CD4-positive, alpha-beta T cell (primary cell): ENCODE measurements at places on chromosomes 2 and 18. TPM values are rescaled to one million over a fixed set of nuclear protein-coding genes. Genes with fewer than 3 reads are reported as not detected.

DNA sequence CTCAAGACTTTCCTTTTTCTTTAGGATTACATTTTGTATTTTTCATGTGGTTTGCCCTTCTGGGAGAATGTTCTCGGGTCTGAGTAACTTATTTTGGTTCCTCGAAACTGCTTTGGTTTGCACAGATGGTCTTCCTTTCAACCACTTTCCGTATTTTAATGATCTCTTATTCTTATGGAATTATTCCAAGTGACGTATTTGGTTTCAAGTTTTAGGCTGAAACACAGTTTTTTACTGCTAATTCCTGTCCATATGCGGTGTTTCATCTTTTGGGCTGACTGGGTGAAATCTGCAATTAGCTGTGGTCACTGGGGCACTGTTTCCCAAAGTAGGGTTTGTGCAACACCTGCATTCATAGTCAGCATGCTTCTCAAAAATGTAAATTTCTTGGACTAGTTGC is 122.7 kb downstream of the CAPN13 start:
- DNase-seq: no peak

DNA sequence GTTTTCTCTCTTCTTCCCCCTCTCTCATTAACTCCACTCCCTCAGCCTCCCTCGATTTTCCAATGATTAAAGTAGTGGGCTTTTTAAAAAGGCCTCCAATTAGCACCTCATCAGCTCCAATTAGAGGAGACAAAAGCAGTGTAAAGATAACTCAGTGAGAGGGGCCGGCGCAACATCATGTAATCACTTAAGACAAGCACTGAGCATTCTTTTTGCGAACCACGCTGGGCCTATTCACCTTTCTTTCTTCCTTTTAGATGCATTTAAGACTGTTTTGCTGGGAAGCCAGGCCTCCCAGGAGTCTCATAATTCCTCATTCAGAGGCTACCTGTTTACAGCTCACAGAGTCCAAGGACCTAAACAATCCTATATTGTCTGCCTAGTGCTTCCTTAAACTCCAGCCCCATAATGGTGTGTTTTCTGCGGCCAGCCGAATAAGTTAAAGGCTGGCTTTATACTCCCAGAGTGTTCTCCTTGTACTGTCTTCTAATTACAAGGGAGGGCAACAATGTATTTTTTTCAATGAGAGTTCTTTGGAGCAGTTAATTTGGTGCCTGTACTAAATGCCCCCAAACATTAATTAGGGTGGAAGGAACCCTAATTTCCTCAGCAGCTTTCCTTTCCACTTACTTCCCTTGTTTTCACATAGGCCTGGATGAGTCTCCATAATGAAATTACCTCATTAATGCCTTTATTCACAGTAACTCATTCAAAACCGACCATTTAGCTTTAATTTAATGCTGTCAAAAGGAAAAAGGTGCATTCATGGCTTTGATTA is 28.0 kb upstream of the LMAN1 start:
- no peak for DNase-seq

- no peak for DNase-seq
Measured at GRCh38 chr2:236610991-236611821, 41.6 kb downstream of the ACKR3 start.

DNA sequence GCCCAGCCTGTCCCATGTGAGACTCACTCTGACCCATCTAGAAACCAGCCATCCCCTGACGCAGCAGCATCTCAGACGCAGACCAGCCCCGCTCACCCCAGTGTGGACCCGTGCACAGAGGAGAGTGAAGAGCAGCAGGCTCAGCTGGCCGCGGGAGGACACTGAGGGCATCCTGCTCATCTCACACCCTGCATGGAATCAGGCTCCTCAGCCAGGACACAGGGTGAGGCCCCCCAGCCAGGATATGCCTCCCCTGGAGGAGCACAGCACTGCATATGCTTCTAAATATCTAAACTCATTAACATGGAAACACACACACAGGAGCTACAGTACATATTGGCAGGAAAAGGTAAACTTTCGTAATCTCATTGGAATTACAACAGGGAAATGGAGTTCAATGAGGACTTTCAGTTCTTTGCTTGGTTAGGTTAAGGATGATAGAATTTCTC is 34.4 kb downstream of the NEMP2 start:
- no peak for DNase-seq

The SAG gene
- total RNA-seq: 0.22 TPM
